CD4-positive, alpha-beta T cell treated with Interleukin-2 at 100 ng/mL for 4 hours (primary cell): ENCODE measurements at places on chromosomes 3 and 15.

DNA sequence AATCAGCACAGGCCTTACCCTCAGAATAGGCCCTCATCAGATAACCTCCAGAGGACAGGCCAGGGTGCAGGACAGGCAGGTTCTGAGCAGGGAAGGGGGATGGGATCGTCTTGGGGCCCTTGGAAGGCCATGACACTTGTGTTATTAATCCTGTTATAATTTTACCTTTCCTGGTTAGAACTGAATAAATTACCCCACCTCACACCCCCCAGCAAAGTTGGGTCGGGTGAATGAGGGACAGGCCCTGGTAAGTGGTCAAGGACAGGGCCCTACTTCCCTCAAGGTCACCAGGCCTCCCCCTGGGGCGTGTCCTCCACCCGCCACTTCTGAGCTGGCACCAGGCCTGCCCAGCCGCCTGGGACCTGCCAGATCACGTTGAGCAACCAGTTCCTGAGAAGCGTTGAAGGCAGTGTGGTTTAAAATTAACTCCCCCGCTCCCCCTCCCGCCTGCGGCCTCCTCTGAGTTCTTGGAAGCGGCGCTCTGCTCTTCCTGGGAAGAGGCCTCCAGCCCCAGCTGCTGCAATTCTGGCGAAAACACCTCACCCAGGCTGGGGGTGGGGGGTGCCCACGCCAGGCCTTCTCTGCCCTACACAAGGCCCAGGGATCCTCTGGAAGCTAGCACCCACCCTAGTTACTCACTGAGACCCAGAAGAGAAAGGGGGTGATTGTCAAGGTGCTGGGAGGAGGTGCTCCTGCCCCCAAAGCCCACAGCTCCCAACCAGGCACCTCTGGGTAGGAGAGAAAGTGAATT, 10.6 kb downstream of the CISH start:
- DNase-seq: peak; percentile 96

DNA sequence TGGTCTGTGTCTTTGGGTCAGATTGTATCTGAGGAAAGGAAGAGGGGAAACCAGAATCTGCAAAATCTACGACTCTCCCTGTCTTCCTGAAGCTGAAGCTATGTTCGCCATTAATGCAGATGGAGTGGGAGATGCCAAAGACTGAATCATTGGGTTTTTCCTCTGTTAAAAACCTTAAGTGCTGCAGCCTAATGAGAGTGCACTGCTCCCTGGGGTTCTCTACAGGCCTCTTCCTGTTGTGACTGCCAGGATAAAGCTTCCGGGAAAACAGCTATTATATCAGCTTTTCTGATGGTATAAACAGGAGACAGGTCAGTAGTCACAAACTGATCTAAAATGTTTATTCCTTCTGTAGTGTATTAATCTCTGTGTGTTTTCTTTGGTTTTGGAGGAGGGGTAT, 24.0 kb downstream of the RMDN3 start:
- no peak for DNase-seq

DNA sequence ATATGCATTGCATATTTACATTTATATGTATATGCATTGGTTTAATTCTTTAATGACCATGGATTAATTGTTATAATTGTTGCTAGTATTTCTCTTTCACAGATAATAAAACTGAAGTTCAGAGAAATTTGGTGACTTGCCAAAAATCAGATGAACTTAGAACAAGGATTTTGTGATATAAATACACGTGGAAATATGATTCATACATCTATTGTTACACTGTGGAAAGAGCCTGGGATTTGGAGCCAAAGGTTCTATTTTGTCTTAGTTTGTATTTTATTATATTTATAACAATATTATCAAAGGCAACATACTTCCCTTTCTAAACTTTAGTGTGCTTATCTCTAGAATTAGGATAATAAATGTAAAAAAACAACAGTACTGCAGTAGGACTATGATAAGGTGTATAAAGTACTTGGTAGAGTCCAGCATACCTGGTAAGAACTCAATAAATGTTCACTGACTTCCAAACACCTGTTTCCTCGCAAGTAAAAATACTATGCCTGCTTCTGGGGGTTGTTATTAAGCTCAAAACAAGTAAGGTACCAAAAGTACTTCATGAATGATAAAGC, 342.9 kb downstream of the THSD4 start:
- DNase-seq: no peak

DNA sequence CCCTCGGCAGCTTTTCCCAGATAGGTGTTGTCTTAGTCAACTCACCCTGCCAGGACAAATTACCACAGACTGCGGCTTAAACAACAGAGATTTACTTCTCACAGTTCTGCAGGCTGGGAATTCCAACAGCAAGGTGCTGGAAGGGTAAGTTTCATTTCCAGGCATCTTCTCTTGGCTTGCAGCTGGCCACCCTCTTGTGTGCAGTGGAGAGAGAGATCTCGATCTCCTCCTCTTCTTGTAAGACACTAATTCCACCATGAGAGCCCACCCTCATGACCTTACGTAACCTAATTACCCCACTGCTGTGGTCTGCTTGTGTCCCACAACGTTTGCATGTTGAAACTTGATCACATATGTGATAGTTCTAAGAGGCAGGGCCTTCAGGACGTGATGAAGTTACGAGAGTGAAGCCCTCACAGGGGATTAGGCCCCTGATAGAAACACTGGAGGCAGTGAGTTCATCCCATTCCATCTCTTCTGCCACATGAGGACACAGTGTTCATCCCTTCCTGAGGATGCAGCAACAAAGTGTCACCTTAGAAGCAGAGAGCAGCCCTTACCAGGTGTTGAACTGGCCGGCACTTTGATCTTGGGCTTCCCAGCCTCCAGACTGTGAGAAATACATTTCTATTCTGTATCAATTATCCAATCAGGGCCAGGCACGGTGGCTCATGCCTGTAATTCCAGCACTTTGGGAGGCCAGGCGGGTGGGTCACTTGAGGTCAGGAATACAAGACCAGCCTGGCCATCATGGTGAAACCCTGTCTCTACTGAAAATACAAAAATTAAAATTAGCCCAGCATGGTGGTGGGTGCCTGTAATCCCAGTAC, 247.7 kb downstream of the PLCL2 start:
- DNase-seq: no peak

- DNase-seq: no peak
Measured at GRCh38 chr3:63607716-63608115, 44.8 kb upstream of the SNTN start.

GRCh38 chr3:86176445-86176784, 814.5 kb downstream of the VGLL3 start:
- no peak for DNase-seq

DNA sequence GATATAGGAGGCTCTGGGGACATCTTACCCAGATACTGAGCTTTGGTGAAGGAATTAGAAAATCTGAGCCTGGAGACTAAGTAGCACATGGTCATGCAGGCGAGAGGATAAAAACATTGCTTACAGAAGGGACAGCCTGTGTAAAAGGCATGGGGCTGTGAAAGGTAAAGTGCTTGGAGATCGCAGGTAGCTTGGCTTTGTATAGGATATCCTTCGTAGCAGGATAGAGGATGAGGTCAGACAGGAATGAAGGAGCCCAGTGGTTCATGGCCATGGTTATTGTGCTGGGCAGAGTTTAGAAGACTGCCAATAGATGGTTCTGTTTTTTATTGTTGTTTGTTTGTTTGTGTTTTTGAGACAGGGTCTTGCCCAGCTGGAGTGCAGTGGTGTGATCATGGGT, 82.5 kb downstream of the SLMAP start:
- no peak for DNase-seq

- DNase-seq: no peak
Measured at GRCh38 chr3:72474775-72475174, 373.5 kb downstream of the SHQ1 start.

DNA sequence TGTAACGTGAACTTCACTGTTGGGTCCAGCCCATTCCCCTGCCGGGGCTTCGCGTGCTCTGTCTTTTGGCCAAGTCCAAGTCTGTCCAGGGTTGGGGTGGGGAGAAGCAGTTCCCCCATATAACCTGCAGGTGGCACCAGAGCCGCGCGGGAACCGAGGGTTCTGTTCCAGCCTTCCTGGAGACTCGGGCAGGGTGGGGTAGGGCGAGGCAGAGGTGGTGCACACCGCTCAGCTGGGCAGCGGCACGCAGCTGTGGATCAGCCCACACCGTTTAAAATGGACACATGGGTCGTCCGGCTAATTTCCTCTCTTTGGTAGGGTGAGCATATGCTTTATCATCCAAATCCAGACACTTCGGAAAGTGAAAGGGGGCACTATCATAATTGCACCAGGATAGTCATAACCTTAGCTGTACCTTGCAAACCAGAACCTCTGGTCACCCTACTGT, 118.1 kb downstream of the TBC1D2B start:
- DNase-seq: peak; percentile 76

GRCh38 chr3:129238945-129239705, 10.3 kb upstream of the COPG1 start:
- peak; percentile 66 for DNase-seq
